ENCODE measurements at places on chromosomes 5 and 9.

DNA sequence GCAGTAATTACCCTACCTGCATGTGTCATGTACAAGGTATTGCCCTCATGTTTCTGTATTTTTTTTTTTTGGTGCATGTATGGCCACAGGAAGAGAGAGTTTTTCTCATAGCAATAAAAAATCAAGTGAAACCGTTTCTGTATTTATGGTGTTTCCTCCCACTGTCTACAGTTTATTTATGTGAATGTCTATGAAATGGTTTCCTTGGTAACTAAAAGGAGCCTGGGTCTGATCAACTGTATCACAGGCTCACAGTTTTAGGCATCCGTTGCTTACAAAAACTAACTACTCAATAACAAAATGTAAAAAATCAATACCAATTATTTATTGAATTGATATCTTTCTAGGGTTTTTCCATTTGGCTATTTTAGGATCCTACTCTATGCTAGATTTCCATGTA is 464.4 kb downstream of the TAF11L14 start:
- no peak for DNase-seq

DNA sequence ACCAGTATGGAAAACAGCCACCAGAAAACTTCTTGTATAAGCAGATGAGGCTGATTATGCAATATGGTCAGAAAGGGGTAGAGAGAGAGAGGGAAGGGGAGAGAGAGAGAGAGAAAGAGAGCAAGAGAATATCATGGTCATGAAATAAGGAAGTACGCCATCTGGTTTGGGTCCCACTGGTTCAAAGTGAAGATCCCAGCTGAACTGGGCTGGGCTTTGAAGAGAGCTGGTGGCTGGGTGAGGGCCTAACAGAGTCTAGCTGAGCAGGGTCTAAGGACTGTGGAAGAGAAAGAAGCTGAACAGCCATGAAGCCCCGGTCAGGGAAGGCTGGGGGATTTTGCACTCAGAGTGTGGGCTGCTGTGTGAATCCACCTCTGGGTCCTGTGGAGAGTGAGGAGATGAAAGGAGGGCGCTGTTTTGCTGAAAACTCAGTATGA is 14.6 kb downstream of the TRIM14 start:
- DNase-seq = no peak

- no peak for DNase-seq
Observed at GRCh38 chr9:16867576-16868311, 2.7 kb downstream of the BNC2 start.

- DNase-seq = no peak
Observed at GRCh38 chr9:128098297-128099230, 29.0 kb downstream of the PTGES2 start.

- DNase-seq = no peak
Observed at GRCh38 chr5:132026516-132027008, 15.1 kb upstream of the ACSL6 start.

GRCh38 chr5:1541702-1542400 is 18.1 kb upstream of the LPCAT1 start:
- no peak for DNase-seq

DNA sequence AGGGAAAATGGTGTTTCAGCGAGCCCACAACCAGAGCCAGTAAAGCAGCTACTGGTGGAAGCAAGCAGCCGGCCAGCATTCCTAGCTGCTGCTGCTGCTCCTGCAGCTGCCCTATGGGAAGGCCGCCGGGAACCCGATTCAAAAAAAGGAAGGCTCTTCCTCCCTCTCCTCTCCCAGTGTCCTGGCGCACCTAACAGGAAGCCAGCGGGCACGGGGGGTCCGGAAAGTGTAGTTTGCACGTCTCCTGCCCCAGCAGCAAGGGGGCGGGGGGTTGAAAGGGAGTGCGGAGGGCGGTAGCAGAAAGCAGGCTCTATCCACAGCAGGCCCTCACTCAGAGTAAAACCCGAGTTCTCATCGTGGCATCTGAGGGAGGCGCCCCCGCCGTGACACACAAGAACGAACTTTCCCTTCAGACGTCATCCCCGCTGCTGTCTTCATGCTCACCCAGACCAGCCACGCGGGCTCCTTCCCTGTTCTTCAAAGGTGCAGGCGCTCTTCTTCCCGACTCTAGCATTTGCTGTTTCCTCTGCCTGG is 16.5 kb downstream of the GRXCR2 start:
- no peak for DNase-seq

DNA sequence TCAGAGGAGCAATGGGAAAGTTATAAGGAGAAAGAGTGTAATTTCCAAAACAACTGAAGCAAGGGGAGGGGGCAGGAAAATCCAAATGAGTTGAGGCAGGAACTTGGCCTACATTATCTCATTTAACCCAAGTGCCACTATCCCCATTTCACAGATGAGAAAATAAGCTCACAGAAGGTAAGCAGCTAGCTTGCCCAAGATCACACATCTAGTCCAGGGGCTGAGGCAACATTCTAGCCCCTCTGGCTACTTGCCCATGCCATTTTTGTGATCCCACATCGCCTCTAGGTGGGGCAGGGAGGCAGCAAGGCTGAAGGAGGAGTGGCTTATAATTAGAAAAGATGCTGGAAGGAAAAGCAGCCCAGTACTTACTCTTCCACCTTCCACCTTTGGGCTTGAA is 2.6 kb upstream of the PSIP1 start:
- DNase-seq = no peak

DNA sequence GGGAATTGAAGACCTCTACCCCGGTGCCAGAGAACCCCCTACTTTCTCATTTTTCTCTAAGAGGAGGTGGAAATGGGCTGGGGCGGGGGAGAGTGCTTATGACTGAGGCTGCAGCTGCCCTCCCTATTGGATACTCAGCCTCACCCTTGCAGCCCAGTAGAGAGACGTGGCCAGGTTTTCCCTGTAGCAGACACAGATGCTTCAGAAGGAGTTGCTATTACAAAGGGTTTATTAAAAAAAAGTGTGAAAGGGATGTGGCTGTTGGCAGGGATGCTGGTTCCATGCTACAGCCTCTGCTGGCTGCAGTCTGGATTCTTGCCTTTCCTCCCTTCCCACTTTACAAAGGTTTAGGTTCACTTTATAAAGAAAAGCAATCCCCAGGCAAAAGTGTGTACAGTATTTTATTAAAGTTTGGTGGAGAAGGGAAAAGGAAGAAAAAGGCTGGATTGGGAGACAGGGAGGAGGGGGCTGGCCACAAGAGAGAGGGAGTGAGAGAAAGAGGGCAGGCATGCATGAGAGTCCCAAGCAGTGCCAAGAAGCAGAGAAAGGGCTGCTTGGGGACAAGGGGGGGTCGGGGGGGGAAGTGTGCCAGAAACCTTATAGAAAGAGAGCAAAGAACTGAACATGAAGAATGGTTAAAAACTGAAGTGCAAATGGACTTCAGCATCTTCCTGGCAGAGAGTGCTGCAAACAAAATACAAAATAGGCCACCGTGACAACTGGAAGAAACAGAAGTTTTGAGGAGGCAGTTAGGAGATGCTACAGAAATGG is 29.5 kb upstream of the NFIB start:
- DNase-seq = no peak

DNA sequence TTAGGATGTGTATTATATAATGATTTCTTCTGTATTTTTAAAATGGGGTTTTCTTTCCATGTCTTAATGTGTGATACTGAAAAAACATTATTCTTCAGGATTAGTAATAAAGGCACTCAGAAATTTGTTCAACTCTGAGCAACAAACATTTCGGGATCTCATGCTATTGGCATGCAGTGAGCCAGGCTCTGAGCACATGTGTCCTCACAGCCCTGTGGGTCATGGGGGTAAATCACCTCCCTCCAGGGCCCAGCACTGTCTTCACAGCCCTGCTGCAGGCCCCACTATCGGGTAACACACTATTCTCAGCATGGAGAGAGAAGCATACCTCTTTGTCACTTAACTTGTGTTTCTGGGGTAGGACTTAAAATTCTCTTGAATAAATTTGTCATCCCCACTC is 14.0 kb downstream of the TMEM174 start:
- no peak for DNase-seq

- no peak for DNase-seq
Observed at GRCh38 chr5:119951330-119951934, 322.1 kb downstream of the FAM170A start.

- no peak for DNase-seq
Observed at GRCh38 chr9:109811876-109812275, 31.9 kb downstream of the PALM2AKAP2 start.

GRCh38 chr5:142426129-142427014 is 101.6 kb upstream of the SPRY4 start:
- no peak for DNase-seq

DNA sequence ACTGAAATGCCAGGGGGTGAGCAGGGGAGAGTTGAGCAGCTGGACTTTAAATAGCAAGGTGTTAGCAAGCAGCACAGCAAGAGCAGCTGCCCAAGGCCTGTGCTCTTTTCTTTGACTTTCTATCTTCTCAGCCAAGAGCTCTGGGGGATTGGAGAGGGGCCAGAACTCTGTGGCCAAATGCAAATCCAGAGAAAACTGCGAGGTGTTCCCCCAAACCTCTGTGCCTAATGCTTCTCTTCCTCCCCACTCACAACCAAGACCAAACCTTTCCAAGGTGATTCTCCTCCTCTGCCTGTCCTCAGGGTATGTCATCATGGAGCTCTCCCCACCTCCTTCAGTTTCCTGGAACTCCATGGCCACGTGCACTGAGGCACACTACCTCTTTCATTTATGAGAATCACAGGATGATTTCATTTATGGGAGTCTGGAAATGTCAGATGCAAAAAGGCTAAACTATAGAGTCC is 118.7 kb upstream of the WWC1 start:
- DNase-seq = no peak

DNA sequence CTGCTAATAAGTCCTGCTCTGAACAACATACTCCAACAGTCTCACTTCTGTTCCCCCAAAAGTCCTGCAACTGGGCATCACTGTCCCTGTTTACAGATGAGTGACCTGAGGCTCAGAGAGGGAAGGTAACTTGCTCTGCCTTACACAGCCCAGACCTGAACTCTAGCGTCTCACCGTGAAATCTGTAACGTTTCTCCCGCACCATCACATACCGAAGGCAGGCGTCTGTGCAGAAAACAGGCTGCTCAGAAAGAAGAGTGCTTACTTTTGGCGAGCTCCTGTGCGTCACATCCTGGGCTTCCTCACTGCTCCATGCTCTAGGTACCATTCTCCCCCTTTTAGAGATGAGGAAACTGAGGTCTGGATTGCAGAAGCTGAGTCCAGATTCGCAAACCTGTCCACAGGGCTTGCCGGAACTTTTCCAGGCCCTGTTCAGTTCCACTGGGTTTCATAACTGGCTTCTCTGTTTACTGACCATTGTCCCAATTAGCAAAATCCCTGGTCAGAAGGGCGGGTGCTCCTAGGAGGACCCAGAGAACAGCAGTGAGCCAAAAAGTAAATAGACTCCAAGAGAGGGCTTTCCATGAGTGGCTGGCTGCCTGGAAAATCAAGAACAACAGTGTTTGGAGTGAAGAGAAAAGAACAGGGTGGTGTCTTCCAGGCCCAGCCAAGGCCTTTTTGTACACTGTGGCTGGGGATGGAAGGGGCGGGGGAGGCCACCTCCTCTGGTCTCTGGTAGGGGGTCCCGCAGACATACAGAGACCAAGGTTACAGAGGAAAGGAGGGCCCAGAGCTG is 27.1 kb downstream of the GSN start:
- DNase-seq = no peak

DNA sequence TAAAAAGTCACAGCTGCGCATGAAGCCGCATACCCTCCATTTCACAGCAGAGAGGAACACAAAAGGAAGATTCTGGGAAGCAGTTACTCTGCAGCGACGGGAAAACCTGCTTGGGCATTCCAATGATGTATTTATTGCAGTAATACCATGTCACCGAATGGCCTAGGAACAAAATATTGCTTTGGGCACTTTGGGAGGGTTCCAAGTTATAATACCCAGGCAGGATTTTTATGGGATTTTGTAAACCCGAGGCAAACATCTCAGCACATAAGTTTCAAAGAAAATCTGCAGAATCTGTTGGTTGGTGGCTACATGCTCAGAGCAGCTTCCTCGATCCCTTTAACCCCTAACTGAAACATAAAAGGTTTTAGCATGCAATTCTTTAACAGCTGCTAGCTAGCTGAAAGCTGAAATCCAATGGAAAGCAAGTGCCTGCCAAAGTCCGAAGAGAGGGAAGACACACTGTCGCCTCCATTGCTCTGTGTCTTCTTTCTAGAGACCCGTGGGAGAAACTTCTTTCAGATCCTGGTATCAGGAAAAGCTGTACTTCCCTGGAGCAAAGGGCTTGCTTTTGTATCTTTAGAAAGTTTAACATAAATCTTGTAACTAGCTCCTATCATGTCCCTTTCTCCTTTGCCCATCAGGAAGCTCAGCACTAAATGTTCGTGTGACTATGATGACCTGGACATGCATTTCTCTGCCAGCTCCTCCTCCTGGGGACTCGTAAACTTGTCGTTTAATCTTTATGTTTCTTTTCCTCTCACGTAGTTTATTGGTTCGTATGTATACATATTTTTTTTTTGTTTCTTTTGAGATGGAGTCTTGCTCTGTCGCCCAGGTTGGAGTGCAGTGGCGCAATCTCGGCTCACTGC is 195.0 kb downstream of the MAPKAP1 start:
- DNase-seq = no peak

GRCh38 chr5:113984928-113985327 is 376.9 kb upstream of the KCNN2 start:
- DNase-seq = no peak

GRCh38 chr9:7341571-7341970 is 458.0 kb downstream of the DMAC1 start:
- DNase-seq = no peak

- no peak for DNase-seq
Observed at GRCh38 chr5:80566711-80567259, 3.3 kb downstream of the ANKRD34B start.

- no peak for DNase-seq
Observed at GRCh38 chr5:124236361-124237205, 509.9 kb downstream of the ZNF608 start.

DNA sequence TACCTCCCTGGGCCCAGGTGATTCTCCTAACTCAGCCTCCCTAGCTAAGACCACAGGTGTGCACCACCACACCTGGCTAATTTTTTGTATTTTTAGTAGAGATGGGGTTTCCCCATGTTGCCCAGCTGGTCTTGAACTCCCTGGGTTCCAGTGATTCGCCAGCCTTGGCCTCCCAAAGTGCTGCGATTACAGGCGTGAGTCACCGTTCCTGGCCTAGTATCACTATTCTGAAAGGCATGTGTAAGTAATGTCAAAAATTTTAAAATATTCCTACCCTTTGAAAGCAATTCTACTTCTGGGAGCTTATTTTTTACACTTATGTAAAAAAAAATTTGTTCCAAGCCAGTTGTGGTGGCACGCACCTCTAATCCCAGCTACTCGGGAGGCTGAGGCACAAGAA is 27.1 kb upstream of the TLE1 start:
- DNase-seq = no peak

- no peak for DNase-seq
Observed at GRCh38 chr5:146828385-146828784, 50.2 kb downstream of the PPP2R2B start.

DNA sequence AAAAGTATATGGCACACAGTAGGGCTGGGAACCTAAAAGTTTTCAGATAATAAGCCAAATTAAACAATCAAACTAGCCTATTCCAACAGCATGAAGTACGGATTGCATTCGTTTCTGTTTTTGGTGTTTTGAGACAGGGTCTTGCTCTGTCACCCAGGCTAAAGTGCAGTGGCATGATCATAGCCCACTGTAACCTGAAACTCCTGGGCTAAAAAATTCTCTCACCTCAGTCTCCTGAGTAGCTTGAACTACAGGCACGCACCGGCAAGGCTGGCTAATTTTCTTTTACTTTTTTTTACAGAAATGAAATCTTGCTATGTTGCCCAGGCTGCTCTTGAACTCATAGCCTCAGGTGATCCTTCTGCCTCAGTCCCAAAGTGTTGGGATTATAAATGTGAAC is 5.2 kb downstream of the RFX3 start:
- DNase-seq = no peak
